ENCODE measurements at places on chromosomes 13 and 19. TPM values are rescaled to one million over a fixed set of nuclear protein-coding genes. Genes with fewer than 3 reads are reported as not detected.

- no peaks in the 10 kb centered on the region for H3K27me3 ChIP-seq
- no peak for DNase-seq
- no peak overlapping the region for H3K4me3 ChIP-seq
- no peaks in the 10 kb centered on the region for H3K36me3 ChIP-seq
- no peaks in the 10 kb centered on the region for H3K4me1 ChIP-seq
Measured at GRCh38 chr19:55316646-55317045, 8.5 kb downstream of the TMEM150B start.

DNA sequence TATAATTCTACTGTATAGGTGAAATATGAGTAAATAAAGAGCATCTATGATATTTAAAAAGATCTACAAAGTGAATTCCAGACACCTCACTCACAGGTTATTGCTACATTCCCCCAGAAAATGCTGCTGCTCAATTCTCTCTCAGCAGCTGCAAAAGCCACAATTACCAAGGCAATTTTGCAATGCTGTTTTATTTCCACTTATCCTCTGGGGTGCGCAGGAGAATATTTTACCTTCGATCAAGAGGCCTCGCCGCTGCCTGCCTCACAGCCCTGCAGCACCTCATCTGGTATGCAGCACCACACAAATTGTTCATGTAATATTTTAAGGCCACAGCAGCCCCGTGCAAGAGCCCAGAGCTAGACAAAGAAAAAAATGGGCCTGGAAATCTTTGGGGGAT lies 333.2 kb downstream of the DNAJC15 start:
- peaks cover 15% of the 10 kb centered on the region for H3K4me1 ChIP-seq
- H3K27me3 ChIP-seq, result no peaks in the 10 kb centered on the region
- no peak overlapping the region for H3K4me3 ChIP-seq
- no peak overlapping the region for H3K27ac ChIP-seq

GRCh38 chr19:9842834-9843625 lies 7.9 kb downstream of the PIN1 start:
- H3K4me1 ChIP-seq, result peaks cover 1% of the 10 kb centered on the region
- H3K27me3 ChIP-seq, result no peaks in the 10 kb centered on the region
- no peak overlapping the region for H3K27ac ChIP-seq
- H3K4me3 ChIP-seq, result no peak overlapping the region

The NLRP5 gene
- not detected for total RNA-seq
